ENCODE measurements at places on chromosomes 5 and 9.
A peak's percentile ranks its signal among the peaks of the same experiment; 100 is the strongest.

DNA sequence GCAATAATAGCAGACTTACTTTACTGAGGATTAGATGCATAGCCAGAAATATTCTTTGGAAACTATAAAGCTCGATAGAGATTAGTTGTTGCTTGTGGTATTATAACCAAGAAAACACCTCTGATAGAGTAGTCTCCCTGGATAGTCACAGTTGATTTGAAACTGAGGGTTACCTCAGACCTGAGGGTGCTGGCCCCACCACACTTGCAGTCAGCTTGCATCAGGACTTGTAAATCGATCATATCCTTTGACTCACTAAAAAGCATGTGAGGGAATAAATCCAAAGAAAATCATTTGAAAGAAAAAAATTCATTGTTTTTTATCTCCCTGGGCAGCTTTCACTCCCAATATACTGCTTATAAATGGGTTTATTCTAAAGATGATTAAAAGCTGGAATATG, 39.4 kb downstream of the GALNT12 start:
- no peak for DNase-seq

DNA sequence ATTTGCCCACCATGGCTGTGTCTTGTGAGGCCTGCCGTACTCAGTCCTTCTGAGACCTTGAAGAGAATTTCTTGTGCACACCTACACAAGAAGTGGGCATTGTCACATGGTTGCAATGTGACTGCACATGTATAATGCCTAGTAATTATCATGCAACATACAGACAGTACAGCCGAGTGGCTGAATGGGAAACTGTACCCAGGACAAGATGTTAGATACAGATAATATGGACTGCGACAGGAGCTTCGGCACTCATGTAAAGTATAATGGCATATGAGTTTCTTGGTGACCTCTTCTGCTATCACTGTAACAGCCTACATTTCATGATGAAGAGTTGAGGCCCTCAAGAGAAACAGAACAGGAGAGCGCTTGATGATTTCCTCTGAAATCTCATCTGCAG, 4.8 kb upstream of the PRKACG start:
- DNase-seq, result no peak

DNA sequence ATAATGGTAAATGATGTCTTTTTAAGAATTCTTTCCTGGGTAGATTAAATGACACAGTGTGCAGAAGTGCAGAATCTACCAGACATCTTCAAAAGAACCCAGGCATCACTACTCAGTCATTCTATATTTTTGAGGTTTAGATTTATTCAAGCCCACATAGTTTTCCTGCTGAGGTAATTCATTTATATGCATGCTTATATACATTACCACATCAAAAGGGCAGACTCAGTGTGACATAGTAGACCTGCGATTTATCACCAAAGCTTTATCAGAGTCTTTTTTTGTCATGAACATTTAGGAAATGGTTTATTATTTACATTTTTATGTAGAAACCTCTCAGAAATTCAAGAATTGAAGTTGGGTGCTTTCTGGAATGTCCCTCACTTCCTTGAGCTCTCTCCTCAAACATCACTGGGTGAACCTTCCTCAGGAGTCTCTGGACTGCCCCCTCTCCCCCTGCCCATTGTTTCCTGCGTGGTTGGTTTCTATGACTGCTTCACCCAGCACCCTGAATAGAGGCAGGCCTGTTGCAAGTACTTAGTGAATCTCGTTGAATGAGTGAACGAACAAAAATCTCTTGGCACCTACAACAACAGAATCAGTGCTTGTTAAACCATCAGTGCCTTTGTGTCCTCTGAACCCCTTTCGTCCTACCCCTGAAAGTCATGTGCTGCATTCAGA, 42.5 kb downstream of the ADAMTS16 start:
- no peak for DNase-seq

DNA sequence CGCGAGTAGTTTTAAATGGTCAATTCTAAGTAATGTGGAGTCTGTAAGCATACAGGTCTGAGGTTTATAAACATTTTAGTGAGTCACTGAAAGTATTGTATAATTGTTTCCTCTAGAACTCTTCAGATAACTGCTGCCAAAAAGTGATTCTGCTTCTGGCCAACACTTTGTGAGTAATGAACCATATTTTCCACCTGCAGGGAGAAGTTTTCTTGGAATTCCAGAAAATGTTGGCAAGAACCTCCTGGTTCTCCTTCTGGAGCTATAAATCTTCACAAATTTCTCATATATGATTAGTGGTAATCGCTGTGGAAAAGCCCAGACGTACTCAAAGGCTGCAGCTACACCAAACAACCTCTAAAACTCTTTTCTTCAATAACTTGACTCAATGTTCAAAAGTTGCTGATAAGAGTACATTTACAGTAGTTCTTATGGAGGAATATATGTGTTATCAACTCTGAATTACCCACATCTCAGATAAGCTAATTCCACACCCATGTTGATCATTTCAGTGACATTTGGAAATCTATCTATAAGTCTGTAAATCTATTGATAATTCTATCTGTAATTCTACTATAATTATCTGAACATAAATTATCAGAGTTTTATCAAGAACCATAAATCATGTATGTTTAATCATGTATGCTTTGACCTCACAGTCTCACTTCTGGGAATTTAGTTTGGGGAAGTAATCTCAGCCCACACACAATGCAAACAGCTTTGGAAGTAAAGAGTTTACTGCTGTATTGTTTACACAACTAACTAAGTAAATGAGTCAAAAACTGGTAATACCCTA, 74.1 kb downstream of the FNBP1 start:
- no peak for DNase-seq

DNA sequence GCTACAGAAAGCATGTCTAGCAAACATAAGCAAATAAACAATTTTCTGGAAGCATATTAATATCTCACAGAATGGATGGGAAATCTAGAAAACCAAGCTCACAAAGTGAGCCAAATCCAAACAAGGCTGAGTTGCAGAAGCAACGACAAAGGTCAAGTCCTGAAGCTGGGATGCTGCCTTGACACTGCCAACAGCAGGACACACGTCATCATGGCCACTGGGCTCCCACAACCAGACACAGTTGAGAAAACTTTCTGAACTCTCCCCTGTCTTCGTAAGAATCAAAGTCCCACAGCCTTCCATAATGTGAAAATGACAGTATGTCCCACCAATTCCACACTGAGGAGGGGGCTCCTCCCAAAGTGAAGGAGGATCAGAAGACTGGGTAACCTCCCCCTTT, 37.6 kb downstream of the EPB41L4A start:
- no peak for DNase-seq

DNA sequence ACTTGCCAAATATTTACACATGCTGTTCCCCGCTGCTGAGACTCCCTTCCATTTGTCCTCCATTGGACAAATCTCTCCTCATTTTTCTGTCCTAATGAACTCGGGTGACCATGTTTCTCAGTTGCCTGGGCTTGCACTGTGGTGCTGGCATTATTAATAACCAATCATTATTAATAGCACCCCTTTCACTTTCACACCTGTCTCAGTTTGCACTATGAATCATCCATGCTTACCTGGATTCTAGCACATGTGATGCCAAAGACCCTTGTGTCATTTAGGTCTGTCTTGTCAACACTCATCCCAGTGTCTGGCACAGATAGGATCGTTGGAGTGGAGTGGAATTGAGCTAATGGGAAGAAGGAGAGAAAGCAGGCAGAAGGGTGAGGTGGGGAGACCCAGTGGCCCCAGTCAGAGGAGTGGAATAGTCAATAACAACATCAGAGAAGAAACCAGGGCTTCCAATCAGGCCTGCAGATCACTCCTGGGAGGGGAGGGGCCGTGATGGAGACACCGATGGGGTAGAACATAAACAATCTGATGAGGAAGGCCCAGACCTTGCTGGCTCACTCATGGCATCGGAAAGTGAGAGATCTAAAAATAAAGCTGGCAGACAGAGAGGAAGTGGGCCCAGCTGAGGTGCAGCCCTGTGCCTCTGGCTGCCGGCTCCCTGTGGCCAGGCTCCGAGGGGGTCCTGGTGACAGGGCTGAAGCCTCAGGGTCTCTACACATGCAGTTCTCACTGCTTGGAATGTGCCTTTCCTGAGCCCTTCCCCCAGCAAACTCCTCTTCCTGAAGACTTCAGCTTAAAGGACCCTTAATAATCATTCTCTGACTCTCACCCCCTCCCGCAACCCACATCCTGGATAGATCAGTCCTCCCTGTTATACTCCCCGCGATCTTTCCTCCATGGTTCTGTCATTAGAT, 33.5 kb upstream of the CRB2 start:
- DNase-seq, result peak; percentile 29

- no peak for DNase-seq
Observed at GRCh38 chr5:150561192-150561512, 53.2 kb downstream of the NDST1 start.

- no peak for DNase-seq
Observed at GRCh38 chr5:158406884-158407823, 548.2 kb upstream of the CLINT1 start.

- no peak for DNase-seq
Observed at GRCh38 chr9:95486318-95486717, 30.5 kb downstream of the PTCH1 start.

DNA sequence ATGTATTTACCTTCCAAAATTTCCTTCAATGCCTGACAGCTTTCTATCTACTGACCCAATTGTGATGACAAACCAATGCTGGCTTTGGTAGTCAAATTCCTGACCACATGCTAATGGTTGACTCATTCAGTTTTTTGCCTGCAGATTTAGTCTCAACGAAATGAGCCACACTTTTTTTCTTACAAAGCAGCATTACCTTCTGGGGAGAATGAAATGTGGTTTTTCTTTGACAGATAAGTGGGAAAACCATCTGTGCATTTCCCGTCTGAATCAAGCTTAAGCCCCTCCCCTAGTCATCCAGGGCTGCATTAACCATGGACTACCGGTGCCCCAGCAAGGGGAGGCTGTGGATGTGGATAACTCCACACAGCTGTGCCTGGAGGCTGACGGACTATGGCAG, 99.6 kb upstream of the TAF11L2 start:
- no peak for DNase-seq

GRCh38 chr5:29001666-29002065, 1963.3 kb upstream of the CDH9 start:
- DNase-seq, result no peak

- DNase-seq, result no peak
Observed at GRCh38 chr9:115914291-115914690, 239.3 kb upstream of the PAPPA start.
